ENCODE measurements at places on chromosomes 13 and 19.

DNA sequence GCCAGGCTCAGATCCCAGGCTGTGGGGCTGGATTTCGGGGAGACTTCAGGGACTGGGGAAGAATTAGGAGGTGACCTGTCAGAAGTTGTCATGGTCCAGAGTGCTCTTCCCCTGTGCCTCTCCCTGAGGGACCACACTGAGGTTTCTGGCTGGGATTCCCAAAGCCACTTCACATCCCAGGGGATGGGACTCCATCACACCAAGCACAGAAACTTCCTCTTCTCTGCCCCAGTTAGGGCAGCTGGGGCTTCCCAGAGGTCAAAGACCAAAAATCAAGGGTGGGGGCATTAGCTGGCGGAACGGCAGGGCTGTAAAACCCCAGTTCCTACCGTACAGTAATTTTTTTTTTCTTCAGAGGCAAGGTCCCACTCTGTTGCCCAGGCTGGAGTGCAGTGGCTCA is 7.4 kb downstream of the FCER2 start:
- no peak for DNase-seq

- DNase-seq, result no peak
Observed at GRCh38 chr13:99378985-99379733, 72.0 kb upstream of the GPR183 start.

- DNase-seq, result no peak
Observed at GRCh38 chr13:60260440-60260839, 96.7 kb upstream of the DIAPH3 start.

- no peak for DNase-seq
Observed at GRCh38 chr13:49533591-49534269, 38.0 kb downstream of the PHF11 start.

GRCh38 chr13:79703772-79704171 is 222.8 kb downstream of the NDFIP2 start:
- DNase-seq, result no peak

DNA sequence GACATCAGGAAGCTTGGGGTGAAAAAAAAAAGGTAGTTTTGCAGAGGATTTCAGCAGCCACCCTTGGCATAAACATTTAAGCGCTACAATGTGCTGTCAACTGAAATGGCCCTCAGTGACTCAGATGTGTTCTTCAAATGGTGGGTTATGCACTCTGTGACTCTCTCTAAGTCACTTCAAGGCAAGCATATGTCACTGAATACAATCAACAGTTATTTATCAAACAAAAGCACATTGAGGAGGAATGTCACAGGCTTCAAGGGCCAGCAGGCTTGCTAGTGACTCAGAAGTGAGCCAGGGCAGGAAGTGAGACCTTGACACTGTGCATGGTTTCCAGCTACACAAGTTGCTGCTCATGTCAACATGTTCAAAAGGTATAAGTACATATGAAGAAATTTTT is 523.7 kb upstream of the HTR2A start:
- no peak for DNase-seq

GRCh38 chr19:31459430-31459829 is 110.2 kb upstream of the TSHZ3 start:
- DNase-seq, result no peak

DNA sequence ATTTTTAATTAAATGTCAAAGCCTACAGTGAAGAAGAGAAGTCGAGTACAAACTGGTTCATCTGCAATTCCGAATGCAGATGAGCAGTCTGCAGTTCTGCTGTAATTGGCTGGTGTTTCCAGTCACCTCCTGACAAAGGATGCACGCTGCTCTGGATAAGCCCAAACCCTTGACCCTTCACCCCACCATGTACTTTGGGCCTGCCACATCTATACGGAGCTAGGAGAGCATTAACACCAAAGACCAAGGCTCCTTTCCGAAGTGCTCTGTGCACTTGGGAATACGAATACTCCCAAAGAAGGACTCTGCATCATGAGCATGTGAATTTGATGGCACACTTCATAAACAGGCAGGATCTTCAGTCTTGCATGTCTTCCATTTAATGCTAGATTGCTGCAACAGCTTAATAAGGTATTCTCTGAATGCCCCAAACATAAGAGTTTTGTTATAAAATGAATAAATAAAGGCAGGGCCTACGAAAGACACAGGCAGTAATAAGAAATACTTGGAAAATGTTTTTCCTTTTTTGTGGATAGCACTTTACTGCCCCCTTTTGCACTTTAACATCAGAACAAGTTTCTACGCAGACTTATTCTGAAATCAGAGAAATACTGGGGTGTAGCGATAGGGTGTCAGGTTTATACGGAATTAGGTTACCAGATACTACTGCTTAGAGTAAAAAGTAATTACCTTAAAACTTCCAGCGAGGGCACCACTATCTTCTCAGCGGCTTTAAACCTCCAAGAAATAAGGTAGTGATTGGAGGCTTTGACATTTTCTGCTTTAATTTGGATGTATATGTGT is 15.0 kb downstream of the EFNB2 start:
- DNase-seq, result no peak

GRCh38 chr19:35114353-35115176 is 1.1 kb upstream of the FXYD3 start:
- DNase-seq, result peak; percentile 46

DNA sequence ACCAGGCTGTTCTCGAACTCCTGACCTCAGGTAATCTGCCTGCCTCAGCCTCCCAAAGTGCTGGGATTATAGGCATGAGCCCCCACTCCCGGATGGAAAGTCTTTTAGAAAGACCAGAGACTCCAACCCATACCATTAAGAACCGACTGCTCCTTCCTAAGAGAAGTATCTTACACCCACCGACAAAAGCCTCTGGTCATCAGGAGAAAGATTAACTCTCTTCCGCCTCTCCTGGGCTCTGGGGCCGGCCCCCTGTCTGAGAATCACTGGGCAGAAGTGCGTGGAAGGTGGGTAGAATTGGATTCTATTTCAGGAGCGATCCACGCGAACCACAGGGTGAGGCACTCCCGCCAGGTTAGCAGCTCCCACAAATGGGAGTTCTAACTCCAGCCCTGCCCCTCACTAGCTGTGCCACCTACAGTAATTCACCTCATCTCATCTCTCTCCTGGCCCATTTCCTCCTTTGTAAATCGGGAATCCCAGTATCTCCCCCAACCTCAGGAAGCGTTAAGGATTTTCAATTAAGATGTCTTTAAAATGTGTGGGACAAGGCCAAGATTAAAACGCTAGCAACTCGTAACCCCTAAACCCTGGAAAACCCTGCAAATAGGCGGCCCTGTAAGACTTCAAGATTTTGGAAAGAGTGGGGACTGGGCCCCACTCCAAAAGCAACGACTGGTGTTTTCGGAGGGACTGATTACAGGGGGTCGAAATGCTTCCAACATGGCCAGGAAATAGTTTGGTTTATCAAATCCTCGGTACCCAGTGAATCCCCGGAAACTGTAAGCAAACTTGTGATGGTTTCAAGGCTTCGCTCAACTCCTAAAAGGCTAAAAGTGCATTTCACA is 1.3 kb downstream of the HNRNPL start:
- no peak for DNase-seq
